ENCODE measurements at places on chromosomes 16 and 17. TPM values are rescaled to one million over a fixed set of nuclear protein-coding genes. Genes with fewer than 3 reads are reported as not detected.

GRCh38 chr17:45675012-45675411, 109.1 kb upstream of the CRHR1 start:
- DNase-seq, result no peak

GRCh38 chr17:44417553-44417952, 28.1 kb upstream of the ITGA2B start:
- no peak for DNase-seq

The PGS1 gene
- 36.2 TPM for total RNA-seq

DNA sequence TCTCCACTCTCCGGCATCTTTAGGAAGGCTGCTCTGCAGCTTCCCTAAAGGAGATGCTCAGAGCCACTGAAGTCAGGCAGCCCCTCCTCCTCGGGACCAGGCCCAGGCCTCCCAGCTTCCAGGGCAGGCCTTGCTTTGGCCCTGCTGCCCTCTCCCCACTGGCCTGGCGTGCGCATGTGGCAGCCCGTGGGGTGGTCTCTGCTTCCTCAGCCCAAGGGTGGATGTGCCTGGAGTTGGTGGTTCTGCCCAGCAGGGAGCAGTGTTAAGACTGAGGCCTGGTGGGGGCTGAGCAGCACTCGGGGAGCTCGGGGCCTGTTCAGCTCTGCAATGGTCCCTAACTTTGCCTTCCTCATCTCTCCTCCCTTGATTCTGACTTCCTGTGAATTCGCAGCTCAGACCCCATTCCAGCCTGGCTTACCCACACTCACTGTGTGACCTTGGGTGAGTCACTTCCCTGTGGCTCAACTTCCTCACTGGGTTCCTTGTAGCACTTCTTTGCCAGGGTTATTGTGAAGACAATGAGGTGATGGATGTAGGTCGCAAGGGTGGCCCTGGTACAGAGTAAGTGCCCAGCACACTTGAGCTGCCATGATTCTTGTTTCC, 63.2 kb downstream of the NKD1 start:
- no peak for DNase-seq

GRCh38 chr16:19523559-19524355, at the start of gene CCP110:
CCP110 (plus strand) TSS chr16:19523942; CDS start chr16:19527882, 3,940 bp downstream.
- peak; percentile 98 for DNase-seq

DNA sequence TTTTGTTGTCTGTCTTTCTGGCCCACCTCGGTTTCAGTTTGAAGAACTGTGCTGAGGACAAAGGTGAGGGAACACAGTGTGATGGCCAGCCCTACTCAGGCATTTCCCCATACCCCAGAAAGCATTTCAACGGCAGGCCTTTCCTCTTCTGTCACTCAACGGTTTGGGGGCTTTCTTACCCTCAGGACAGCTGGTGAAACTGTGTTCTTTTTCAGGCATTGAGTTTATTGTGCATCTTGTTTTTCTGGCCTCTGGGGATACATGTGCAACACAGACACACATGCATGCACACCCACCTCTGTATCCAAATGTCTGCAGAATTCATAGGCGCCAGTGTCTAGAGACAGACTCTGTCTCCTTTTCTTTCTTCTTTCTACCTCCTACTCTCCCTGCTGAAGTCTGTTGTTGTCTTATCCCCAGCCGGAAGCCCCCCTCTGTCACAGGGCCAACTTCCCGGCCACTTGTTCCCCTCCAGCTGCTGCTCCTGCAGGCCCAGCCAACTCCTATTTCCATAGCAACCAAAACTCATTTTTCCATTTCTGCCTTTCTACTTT, 17.0 kb downstream of the CHD9 start:
- DNase-seq, result no peak

DNA sequence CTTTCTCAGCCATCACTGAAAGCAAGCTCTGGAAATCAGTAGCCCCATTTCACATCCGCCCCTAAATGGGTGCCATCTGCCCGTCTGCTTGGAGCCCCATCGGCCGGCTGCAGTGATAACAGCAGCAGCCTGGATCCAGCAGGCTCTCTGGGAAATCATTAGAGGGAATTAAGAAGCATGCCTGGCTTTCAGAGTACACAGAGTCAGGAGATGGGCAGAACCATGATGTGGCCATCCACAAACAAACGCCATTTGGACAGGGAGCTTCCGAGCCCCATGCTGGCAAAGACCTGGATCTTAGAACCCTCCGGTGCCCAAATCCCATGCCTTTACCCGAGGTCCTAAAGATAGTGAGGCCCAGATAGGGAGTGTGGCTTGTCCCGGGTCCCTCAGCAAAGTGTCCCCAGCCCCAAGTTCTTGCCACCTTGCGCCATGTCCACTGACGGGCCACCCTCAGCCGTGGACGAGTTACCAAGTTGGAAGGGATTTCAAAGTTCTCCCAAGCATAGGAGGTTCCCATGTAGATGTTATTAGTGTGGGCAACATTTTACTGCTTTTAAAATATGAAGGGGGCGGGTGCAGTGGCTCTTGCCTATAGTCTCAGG, 1.0 kb upstream of the LITAF start:
- no peak for DNase-seq

GRCh38 chr17:52297230-52298010, 138.9 kb upstream of the CA10 start:
- DNase-seq, result no peak

DNA sequence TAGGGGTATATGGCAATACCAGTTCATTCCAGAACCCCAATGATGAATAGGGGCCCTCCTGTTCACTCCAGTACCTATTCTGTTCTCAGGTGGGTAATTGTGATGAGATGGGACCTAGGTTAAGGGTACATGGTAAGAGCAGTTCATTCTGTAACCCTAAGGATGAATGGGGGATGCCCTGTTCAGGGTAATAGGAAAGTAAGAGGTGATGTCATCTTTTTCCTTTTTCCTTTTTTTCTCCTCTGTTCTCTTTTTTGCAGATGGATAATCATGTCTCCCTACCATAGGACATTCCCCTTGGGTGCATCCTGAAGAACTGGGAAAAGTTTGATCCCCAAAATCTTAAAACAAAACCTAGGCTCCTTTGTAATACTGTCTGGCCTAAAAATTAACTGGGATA, 25.0 kb upstream of the SLC6A2 start:
- DNase-seq, result no peak

The CCL8 gene
- total RNA-seq, result 2.0 TPM

DNA sequence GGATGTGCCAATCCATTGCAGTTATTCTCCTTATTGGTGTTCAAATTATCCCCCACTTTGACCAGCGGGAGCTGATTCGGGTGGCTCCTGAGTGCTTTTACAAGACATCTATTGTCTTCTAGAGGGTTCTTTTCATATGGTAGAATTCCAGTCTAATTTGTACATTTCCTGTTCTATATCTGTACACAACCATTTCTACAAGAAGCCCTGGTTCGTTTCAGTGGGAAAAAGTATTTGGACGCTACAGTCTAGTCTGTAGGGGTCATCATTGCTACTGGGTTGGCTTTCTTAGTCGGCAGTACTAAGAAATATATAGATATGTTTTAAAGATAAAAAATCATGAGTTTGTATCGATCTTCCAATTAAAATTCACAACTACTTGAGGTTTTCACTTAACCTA, 262.6 kb downstream of the MAP2K6 start:
- DNase-seq, result no peak

The RPTOR gene
- total RNA-seq, result 65.8 TPM

- DNase-seq, result no peak
These were observed 28.9 kb downstream of the GP2 start for GRCh38 chr16:20298452-20298851.

The SLC38A8 gene
- total RNA-seq, result not detected

DNA sequence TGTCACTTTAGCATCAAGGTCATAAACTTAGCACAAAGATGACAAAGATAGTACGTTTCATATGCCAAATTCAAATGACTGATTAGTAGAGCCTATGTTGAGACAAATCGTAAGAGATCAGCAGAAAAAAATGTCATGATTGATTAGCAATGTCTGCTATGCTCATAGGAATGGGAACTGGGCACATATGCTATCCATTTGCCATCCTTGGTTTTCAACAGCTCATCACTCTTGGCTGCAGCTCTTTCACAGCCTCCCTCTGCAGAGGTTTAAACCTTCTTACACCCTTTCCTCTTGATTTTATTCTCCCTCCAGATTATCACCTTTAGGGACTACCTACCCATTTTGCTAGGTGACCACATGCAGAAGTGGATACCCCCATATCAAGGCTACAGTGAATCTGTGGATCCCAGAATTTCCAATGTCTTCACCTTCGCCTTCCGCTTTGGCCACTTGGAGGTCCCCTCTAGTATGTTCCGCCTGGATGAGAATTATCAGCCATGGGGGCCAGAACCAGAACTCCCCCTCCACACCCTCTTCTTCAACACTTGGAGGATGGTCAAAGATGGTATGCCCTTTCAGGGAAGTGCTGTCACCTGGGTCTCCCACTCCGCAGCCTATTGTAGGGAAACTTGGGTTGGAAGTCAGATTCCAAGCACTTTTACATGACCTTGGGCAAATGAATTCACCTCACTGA, 16.2 kb downstream of the MPO start:
- DNase-seq, result peak; percentile 75

Data from esophagus muscularis mucosa (tissue), 4 donors.